Stimulated activated CD4-positive, alpha-beta T cell treated with anti-CD3 and anti-CD28 coated beads, Interleukin-4, amount 100 ng/mL, for 48 hours (primary cell): ENCODE measurements at places on chromosomes 3 and 15.

DNA sequence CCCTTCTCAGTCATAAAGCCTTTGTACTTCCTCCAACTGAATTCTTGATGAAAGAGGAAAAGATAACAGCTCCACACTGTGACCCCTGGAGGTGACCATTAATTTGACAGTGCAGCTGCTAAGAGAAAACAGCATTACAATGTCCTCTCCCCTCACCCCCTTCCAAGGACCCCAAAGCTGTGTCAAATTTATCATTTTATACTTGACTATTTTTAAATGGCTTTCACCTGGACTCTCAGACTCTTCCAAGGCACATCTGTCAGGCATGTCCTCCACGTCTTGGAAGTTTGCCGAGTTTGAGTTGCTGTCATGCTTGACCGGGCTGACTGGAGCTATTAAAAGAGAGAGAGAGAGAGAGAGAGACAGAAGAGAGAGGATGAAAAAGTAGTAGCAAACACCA, 236.5 kb downstream of the WDR72 start:
- no peak for DNase-seq

- no peak for DNase-seq
Observed at GRCh38 chr3:42010530-42010929, 48.6 kb upstream of the ULK4 start.

GRCh38 chr15:58330741-58331559, 100.8 kb upstream of the LIPC start:
- no peak for DNase-seq

DNA sequence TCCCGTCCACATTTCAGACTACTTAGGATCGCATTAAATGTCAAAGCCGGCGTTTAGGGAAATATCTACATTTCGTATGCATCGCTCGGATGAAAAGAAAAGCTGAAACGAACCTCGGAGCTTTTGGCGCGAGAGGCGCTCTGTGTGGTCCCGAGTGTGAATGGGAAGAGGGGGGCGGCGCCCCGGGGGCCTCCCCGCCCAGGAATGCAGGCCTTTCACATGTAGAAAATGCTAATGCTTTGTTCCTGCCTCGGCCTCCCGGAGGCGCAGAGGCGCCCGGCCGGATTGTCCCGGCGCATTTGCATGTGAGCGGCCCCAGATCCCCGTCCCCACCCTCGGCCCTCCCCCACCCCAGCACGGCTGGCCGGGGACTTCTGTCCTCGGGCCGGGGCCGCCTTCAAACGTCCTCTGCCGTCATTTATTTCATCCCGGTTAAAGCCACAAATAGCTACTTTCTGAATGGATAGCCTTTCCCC, 37.0 kb upstream of the TRIM71 start:
- DNase-seq = no peak

DNA sequence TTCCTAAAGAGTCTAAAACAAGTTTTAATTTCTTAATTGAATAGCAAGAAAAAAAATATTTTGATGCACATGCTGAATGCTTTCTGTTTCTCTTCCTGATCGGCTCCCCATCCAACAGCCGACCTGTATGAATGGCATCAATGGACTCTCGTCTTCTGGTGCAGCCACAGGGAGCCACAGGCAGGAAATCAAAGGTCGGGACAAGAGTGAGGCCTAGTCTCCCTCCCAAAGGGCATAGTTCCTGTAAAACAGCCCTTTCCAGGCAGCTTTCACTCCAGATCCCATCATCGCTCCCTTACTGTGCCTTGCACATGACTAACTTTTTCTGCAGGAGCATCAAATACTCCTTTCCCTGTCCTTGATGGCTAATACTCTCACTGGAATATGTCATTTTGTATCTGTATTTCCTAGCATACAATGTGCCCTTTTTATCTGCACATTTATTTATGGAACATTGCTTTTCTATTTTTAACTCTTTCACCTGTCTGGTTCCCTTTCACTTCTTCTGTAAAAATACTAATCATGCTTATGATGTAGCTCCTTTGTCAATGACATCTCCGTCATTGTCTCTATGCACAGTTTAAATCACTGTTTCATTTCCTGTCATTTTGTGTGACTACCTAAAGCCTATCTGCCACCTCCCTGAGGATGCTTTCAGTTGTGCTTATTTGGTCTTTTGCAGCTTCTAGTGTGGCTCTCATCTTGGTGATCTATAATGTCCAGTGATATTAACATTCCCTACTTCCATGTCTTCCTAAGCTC, 326.2 kb downstream of the CTNNB1 start:
- no peak for DNase-seq

DNA sequence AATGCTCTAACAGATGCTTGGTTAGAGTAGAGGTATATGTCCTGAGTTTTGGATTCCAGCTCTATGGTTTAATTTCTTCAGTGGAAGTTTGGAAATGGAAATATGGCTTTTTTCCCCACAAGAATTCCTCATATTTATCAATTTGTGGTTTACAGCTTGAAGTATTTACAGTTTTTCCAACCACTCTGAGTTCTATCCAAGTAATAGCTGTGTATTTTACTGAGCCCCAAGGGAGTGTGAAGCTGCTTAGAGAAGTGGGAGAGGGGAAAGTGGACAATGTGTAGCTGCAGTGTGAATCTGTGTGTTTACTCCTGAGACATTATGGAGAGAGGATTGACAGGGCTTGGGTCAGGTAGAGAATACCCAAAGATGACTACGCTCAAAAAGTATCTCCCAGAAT, 54.5 kb downstream of the NEK11 start:
- no peak for DNase-seq

DNA sequence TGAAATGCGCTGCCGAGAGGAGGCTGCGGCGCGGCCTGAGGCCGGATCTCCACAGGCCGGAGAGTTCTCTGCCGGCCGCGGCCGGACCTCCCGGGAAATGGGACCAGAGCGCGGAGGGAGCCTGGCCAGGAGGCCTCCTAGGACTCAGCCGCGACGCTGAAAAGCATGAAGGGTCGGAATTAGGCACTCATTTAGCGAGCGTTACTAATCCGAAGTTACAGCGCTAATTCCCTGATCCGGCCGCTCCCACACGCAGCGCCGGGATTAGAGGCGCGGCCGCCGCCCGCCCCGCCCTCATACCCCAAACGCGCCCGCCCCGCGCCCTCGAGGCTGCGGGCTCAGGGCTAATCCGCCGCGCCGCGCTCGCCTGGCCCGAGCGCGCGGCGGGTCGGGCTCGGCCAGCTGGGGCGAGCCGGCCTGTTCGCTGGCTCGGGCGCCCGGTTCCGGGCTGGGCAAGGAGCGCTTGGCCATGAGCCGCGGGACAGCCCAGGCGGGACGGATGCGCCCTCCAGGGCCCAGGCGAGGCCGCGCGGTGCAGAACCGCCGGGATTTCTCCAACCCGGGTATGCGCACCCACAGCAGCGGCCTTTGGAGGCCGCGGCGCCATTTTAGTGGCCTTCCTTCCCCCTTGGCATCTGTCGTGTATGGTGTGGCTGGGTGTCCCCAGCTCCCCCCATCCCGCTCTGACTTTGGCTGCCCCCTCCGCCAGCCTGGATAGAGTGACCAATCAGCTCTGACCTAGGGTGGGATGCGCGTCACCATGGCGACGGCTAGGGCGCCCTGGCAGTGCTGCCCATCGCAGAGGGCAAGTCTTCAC, 36.8 kb upstream of the POLG start:
- no peak for DNase-seq

DNA sequence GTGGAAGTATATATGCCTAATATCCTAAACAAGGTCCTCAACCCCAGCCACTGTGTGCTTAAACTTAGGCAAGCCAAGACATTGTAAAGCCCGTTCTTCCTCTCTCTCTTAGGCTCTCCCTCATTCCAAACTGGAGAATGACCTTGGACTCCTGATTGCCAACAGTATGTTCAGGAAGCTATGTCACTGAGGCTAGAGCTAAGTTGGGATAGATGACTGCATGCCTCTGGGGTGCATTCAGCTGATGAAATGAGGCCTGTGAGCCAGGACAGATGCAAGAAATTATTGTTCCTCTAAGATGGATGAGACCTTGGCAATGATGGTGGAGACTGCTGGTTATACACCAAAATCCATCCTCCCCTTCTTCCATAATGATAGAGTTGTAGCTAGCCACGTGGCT, 27.9 kb upstream of the TBC1D21 start:
- DNase-seq = no peak

DNA sequence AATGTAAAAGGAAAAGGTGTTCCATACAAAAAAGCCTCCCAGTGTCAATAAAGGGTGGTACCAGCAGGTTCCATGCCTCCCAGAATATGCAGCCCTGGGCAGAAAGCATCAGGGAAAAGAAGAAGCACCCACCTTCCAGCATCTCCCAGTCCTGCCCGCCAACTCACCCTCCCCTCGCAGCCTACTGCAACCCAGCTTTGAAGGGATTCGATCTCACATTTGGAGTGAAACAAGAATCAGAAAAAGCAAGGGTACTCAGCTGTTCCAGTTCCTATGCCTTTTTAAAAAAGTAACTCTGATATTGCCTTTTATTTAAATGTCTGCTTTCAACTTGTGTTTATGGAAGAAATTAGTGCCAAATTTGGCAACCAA, 166.9 kb downstream of the ADAMTS17 start:
- DNase-seq = no peak

GRCh38 chr3:16504242-16504641, 9.3 kb downstream of the RFTN1 start:
- no peak for DNase-seq

DNA sequence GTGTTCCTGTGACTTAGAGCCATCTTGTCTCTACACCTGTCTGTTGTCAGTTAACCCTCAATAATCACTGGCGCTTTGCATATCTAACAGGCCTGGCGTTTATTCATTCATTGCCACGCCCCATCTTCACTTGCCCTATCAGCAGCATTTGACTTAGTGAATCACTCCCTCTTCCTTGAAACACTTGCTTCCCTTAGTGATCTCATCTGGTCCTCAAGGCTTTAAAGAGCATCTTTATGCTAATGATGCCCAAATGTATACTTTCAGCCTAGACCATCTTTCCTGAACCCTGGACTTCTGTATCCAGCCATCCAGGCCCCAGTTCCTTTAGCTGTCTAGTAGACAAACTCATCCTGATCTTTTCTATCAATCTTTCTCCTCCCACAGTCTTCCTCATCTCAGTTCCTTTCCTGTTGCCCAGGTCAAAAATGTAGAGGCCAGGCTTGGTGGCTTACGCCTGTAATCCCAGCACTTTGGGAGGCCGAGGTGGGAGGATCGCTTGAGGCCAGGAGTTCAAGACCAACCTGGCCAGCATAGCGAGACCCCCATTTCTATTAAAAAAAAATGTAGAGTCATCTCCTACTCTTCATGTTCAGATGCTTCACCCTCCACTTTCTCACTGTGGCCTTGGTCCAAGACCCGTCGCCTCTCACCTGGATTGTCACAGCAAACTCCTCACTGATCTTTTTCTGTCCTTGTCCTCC, 1.4 kb upstream of the IGDCC4 start:
- DNase-seq = no peak

GRCh38 chr3:39900462-39901002, 91.1 kb downstream of the MYRIP start:
- no peak for DNase-seq

DNA sequence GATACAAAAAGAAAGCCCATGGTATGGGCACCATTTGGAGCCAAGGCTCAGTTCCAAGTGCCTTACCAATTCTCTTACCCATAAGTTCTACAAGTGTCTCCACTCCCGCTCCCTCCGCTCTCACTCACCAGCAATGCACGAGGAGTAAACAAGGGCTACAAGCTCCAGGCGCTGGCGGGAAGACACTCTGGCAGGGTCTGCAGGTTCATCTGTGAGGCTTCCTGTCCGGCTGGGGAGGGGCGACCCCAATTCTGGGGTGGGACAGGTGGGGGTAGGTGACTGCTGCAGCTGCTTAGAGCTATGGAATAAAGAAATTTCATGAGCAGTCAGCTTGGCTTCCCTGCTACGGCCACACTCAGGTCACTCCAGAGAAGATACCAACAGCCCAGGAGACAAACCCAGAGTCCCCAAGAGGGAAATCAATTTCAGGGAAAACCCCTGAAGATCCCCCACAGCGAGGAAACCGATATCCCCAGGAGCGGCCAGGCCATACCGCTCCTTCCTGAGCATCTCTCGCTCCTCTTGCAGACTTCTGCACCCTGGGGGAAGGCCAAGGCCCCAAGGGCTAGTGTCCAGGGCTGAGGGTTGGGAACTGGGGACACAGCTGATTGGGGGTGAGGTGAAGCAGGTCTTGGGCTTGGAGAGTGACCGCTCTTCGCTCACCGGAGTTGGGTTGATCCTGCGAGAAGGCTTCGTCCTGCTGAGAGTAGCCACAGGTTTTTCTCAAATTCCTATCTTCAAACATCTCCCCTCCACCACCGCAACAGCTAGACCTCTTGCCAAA, 1.4 kb downstream of the CDAN1 start:
- DNase-seq = no peak

DNA sequence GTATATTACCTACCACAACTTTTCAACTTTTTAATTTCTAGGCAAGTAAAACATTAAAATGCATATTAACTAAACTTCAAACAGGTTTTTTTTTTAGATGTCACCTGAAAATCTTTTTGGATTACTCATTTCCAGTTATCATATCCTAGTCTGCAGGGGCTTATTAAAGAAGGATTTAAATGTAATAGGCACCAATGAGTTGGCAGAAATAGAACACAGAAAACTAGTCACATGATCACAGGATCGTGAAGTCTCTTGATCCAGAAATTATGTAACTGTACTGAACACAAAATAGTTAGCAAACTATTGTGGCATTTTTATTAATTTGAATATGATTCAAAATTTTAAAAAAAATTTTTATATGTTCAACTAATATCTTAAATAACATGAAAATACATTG, 654.4 kb upstream of the NAALADL2 start:
- no peak for DNase-seq

GRCh38 chr3:120693439-120694171, 11.6 kb upstream of the HGD start:
- DNase-seq = no peak

DNA sequence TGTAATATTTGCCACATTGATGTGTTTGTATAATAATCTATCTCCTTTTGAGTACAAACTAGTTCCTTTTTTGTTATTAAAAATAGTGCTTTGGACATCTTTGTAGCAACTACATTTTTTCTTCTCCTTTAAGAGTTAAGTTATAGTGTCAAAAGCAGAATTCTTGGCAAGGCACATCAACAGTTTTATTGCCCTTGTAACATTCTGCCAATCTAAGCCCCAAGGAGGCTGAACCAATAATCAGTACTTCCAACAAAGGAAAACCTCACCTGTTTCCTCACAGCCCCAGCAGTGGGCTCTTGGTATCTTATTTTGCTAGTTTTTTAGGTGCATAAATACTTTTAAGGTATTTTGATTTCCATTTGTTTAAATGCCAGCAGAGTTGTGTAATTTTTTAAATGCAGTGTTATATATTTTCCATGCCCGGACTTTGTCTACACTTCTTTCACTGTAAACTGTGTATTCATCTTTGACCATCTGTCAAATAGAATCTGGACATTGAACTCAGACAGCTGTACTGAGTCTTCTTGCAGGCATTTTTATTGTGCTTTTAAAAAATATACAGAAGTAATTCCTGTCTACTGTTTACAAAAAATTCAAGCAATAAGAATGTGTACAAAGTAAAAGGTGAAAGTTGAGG, 101.0 kb downstream of the MYLK start:
- no peak for DNase-seq

- no peak for DNase-seq
Observed at GRCh38 chr3:168714609-168715240, 619.0 kb upstream of the GOLIM4 start.

GRCh38 chr15:62068071-62068809, 1.5 kb downstream of the C2CD4A start:
- no peak for DNase-seq
